ENCODE measurements at places on chromosomes 6 and 20.

GRCh38 chr6:46848684-46849360 is 55.6 kb downstream of the MEP1A start:
- DNase-seq = peak; percentile 93

DNA sequence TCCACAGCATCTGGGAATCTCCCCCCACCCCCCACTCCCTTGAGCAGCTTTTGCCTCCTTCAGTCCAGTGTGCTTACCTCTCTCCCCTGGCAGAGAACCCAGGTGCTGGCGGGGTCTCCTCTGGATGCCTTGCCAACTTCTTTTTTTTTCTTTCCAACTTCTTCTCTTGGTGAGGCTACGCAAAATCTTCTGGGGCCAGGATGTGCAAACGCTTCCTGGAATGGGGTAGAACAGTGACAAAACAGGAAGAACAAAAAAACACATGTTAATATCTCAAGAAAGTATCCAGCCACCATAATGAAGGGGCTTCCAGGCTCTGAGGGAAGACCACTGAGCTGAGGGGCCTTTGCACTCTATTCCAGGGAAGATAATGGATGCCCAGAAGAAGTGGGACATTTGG is 53.9 kb upstream of the DDR1 start:
- no peak for DNase-seq

GRCh38 chr6:51559059-51559458 is 528.4 kb downstream of the PKHD1 start:
- peak; percentile 46 for DNase-seq

GRCh38 chr6:109962271-109962670 is 15.8 kb upstream of the GPR6 start:
- DNase-seq = no peak

DNA sequence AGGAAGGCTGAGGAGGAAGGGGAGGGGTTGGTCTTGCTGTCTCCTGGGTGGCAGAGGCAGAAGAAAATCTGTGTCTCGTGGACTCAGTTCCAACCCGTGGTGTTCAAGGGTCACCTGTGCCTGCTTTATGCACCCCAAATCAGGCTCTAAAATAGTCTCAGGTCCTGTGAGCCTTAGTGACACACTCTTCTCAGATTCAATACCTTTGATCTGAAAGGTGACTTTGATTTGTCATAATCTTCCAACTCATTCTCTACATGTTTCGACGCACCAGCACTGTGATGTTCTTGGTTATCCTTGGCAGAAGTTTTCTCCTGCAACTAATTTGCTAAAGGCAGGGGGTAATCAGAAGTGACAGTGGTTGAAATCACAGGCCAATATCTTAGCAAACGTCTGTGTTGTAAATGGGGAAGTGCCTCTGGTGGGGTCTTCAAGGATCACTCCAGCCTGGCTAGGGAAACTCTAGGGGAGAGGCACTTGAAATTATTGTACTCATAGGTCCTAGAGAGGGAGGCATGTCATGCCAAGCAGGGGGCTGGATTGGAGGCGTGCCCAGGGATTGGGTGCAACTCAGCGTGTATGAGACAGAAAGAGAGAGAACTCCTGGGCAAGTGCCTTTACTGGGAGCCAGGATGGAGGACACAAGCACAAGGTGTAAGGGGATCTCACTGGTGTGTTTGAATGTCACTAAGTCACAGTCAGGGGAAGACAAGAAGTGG is 19.0 kb upstream of the PRND start:
- no peak for DNase-seq

DNA sequence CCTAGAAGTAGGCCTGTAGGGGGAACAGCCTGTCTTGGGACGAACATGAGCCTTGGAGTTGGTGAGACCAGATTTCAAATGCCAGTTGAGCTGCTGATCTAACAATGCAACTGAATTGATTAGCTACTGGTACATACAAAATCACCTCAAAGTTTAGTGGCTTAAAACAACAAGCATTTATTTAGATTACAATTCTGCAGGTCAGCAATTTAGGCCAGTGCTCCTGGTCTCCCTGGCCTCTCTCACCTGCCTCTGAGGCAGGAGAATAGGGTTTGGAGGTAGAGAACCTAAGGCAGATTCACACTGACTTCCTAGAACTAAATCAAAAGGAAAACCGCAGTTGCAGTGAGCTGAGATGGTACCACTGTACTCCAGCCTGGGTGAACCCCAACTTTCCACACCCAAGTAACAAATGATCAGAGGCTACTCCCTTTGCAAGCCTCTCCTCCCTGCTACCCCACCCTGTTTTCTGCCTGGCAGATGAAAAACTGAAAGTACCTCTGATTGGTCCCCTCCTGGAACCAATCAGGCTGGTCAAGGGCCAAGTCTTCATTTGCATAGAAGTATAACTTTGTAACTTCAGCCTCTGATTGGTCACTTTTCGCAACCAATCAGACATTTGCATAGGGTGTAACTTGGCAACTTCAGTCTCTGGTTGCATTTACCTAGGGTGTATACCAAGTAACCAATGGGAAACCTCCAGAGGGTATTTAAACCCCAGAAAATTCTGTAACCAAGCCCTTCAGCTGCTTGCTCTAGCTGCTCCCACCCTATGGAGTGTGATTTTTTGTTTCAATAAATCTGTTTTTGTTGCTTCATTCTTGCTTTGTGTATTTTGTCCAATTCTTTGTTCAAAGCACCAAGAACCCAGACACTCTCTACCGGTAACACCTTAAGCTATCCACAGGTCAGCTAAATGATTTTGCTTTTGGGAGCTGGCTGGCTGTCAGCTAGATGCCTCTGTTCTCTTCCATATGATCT is 8.1 kb upstream of the UBR2 start:
- no peak for DNase-seq

GRCh38 chr6:144482142-144482541 is 197.0 kb downstream of the UTRN start:
- peak; percentile 68 for DNase-seq

GRCh38 chr6:150324044-150324443 is 44.8 kb upstream of the IYD start:
- no peak for DNase-seq

- no peak for DNase-seq
Measured at GRCh38 chr20:19026121-19026878, 186.1 kb upstream of the SLC24A3 start.

DNA sequence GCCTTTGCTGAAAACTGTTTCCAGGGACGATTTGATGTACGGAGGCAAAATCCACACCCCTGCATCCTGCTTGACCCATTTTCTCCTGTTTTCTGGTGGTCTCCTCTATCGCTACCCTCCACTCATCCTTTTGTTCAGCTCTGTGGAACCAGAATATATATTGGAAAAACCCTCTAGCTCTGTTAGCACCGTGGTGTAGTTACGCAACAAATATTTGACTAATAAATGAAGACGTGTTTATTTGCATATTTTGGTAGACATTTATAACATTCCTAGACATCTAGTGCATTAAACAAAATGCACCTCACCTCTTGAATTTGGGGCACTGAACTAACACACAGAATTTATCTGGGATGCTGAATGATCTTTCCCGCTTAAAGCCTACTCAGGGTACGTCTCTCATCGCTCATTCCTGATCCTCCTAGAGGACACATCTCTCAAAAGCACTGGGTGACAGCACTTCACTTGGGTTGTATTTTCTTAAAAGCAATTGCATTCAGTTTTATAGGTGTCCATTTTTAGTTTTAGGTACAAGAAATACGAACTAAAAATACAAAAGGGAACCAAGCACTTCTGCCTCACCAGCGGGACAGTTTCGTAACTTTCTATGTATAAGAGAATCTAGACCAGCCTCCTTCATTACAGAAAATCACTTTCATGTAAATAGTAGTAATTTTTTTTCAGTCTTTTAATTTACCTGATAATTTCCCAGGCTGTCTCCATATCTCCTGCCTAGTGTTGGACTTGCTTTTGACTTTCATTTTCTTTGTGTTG is 59.2 kb downstream of the SNRNP48 start:
- DNase-seq = no peak

- peak; percentile 47 for DNase-seq
Measured at GRCh38 chr6:163789199-163789810, 374.8 kb downstream of the QKI start.

DNA sequence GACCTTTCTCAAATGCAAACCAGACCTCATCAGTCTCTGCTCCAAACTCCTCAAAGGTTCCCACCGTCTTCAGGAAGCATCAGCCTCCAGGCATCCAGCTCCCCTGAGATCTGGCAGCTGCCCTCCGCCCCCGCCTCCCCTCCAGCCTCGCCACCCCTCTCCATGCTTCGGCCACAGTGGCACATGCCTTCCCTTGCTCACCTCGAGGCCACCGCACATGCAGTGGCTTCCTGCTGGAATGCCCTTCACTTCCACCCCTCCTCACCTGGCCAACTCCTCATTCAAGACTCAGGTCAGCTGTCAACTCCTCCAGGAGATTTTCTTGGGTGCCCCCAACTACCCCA is 13.4 kb downstream of the KIAA1755 start:
- no peak for DNase-seq

DNA sequence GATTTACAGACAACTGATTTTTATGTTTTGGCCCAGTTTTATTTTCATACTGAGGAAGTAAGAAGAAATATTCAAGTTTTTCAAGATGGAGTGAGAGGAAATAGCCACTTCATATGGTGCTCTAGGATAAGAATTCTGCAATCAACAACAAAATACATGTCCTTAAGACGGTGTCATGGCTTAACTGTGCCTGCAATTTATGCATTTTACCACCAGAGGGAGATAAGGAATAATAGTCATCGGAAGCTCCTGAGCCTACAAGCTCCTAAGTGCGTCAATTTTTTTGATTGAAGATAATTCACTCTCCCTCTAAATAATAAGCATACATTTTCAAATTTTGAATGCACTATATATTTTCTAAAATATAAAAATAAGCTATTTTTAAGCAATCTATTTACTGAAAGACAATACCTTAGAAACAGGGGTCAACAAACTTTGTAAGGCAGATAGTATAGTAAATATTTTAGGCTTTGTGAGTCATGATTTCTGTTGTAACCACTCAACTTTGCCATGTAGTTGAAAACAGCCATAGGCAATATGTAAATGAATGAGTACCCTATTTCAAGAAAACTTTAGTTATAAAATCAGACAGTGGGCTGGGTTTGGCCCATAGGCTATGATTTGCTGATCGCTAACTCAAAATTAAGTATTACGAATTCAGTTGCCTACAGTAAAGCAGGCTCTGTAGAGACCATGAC is 230.9 kb upstream of the DTNBP1 start:
- DNase-seq = no peak

DNA sequence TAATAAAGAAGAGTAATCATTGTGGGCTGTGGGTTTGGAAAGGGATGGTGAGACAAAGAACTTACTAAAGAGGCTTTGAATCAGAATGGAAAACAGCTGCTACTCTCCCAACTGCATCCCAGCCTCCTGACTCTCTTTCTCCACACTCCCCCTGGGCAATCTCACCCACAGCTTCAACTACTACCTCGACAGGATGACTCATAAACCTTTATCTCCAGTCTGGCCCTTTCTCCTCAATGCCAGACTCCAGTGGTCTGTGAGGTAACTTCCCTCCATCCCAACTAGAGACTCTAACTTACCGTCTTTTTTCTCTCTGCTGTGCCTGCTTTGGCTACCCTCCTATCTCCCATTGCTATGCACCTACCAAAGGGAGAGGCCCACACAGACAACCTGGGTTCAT is 135.3 kb upstream of the RREB1 start:
- DNase-seq = no peak

- DNase-seq = no peak
Measured at GRCh38 chr20:44247586-44248409, 690 bp downstream of the GDAP1L1 start.

DNA sequence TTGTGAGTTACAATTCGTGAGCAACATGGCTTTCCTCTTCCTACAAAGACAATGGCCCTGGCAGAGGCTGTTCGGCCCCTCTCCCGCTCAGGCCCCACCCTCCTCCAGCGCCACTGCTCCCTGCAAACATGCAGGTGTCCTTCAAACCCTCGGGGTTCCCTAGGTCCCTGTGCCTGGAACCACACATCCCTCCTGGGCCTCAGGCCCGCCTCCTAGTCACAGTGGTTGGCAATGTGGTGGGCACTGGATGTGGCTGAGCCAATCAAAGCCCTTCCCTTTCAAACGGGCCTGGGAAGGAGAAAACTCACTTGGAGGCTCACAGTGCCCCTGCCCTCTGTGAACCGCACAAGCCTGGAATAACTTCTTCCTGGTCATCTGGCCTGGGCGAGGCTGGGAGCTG is 147.2 kb downstream of the TFAP2C start:
- no peak for DNase-seq

Measured in WERI-Rb-1 (cell line).